ENCODE measurements at places on chromosomes 7 and 10. TPM values are rescaled to one million over a fixed set of nuclear protein-coding genes. Genes with fewer than 3 reads are reported as not detected.

Gene EBLN1
- not detected for total RNA-seq

Gene KIF11
- 3.1 TPM for total RNA-seq

Gene ITPRID1
- total RNA-seq: not detected

Gene NRAP
- not detected for total RNA-seq

Gene LEP
- not detected for total RNA-seq

Gene ECD
- total RNA-seq: 33.7 TPM

Gene CC2D2B
- total RNA-seq: 0.30 TPM

Gene CRTAC1
- 0.17 TPM for total RNA-seq

Gene NRP1
- total RNA-seq: 281 TPM

Measured in renal cortical epithelial cell (primary cell).